ENCODE measurements at places on chromosomes 12 and 14.

DNA sequence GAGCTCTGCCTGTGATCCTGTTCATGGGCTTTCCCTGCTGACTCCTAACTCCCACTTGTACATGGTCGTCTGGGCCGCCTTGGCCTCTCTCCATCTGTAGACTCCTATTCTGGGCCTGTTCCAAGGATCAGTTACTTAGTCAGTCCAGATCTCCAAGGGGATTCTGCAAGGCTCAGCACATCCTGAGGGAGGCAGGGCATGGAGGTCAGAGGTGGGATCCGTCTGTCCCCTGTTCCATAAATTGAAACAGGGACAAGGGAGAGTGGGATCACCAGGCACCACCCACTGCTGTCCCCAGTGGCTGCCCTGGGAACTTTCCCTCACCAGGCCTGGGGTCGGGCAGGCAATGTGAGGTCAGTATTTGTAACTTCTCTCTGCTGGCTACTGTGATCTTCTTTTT lies 43.5 kb downstream of the KCTD10 start:
- DNase-seq = no peak

DNA sequence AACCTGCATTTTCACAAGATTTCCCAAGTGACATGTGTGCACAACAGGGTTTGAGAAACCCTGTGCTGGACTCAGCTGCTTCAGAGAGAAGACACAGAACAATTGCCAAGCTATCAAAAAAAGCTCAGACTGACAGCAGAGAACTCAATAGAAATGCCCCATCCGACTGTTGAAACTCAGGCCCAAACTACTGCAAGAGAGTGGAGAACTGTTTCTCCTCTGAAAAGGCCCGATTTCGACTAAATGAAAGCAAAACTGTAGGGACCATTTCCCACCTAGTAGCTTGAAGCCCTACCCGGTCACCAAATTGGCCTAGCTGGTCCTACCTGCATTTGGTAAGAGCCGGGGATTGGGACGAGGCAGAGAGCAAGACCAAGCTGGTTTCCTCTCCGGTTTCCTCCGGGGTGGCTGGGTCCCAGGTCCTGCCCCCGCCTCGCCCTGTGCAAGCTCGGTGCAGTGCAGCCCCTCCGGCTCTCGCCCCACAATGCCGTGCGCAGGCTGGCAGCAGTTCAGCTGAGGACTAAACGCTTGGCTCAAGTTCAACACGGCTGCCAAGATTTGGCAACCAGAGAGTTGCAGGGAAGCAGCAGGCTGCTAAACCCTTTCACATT lies 1180.6 kb downstream of the VRK1 start:
- no peak for DNase-seq

- DNase-seq = no peak
Observed at GRCh38 chr14:33959692-33960151, 8.8 kb upstream of the EGLN3 start.

- DNase-seq = peak; percentile 53
Observed at GRCh38 chr12:69985656-69986055, 160.6 kb downstream of the MYRFL start.

DNA sequence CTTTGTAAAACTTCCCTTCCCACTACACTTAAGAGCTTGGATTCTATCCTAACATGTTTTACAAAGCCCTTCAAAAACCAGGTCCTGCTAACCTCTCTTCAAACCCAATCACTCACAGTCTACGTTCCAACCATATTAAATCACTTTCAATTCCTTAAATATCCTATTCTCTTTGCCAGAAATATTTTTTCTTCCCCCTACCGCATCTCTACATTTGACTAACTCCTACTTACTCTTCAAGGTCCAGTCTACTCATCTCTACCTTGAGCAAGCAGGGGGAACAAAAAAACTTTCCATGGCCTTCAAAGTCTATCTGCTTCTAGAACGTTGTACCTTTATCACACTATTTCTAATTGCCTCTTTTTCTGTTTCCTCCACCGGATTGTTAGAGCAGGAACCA lies 6.1 kb downstream of the ERGIC2 start:
- no peak for DNase-seq

- DNase-seq = no peak
Observed at GRCh38 chr12:100068305-100068704, 74.4 kb downstream of the BLTP3B start.

DNA sequence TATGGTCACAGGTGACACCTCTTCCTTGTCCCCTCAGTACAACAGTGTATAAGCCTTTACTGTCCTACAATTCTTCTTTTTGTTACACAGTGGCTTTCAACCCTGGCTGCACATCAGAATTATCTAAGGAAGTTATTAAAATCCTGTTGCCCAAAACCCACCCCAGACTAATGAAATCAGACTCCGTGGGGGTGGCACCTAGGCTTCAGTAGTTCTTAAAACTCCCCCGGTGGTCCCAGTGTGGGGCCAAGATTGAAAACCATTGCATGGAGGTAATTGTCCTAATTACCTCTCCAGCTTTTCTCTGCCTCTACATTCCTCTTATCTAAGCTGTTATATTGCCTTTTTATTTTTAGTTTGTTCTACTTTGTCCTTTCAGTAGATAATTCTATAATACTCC lies 172.8 kb downstream of the DAD1 start:
- no peak for DNase-seq

DNA sequence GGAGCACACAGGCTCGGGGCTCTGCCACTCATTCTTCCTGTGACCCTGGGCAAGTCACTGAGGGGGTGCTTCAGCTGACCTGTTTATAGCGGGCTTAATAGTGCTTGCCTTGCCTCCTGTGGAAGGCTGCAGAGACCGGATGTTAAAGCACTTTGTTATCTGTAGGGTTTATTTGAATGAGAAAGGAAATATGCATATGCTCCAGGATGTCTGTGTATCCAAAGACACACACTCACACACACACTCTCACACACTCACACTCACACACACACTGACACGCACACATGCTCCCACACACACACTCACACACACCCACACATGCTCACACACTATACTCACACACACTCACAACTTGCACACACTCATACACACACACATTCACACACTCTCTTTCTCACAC lies 56.1 kb upstream of the DDX11 start:
- no peak for DNase-seq
